Epithelial cell of proximal tubule (primary cell): ENCODE measurements at places on chromosomes 5 and 9. TPM values are rescaled to one million over a fixed set of nuclear protein-coding genes. Genes with fewer than 3 reads are reported as not detected.

DNA sequence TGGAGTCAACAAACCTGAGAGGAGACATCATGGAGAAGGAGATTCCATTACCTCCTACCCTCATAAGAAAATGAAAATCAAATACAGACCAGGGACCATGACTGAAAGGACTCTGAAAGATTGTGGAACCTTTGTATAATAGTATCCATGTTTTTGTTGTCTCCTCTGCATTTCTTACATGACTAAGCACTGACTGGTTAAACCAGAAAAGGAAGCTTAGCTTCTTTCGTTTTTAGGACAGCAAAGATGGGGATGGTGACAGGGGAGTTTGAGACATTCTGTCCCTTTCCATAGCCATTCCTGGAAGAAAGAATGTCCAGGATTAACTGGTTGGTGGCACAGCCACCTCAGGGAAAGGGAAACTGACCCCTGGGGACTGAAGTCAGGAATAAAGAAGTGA lies 22.2 kb downstream of the ITGA1 start:
- no peak for DNase-seq

ENDOG gene
- total RNA-seq, result 57.6 and 61.8 TPM in 2 replicates

DNA sequence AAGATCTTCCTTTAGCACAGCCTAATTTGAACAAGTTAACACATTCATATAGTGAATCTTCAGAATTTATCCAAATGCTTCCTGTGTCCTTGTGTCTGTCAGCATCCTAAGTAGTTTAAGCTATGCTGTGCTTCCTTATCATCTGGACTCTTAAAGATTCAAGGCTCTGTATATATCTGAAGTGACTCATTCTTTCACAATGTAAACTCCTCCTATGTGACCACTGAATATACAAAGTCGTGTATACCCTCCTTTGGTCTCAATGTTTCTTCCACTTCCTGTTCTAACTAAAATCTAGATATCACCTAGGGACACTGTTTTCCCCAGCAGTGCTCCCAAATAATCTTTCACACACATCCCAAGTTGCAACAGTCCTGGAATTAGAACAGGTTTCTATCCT lies 935.7 kb upstream of the NUDT12 start:
- DNase-seq, result no peak

- no peak for DNase-seq
Measured at GRCh38 chr9:99601571-99602111, 220.0 kb upstream of the NR4A3 start.

GRCh38 chr5:154966081-154966841 lies 25.4 kb downstream of the MRPL22 start:
- no peak for DNase-seq

ZNF454 gene
- total RNA-seq, result 0.87 and 1.7 TPM in 2 replicates

PCDHGA2 gene
- total RNA-seq, result 0.23 and 0.72 TPM in 2 replicates

DNA sequence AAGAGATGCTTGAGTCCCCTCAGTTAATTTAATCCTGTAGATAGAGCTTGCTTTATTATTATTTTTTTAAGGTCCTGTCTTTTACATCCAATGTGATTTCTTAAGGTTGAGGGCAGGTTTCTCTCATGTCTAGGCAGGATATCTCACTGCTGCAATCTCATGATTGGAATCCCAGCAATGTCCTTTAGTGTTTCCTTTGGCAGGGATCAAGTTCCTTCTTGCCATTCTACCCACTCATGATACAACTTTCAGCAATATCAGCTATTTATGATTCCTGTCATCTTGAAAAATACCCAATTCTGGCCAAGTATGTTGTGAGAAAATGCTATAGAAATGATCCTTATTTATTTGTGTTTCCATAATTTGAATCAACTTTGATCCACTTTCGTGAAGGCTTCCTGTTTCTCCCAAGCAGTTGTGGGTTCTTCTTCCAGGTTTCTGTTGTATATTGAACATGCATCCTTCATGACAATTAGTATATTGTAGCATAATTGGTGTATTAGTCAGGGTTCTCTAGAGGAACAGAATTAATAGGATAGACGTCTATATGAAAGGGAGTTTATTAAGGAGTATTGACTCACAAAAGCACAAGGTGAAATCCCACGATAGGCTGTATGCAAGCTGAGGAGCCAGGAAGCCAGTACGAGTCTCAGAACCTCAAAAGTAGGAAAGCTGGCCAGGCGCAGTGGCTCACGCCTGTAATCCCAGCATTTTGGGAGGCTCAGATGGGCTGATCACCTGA lies 18.4 kb upstream of the VPS13A start:
- no peak for DNase-seq

GRCh38 chr5:105726093-105726492 lies 1944.6 kb downstream of the EFNA5 start:
- DNase-seq, result no peak

- no peak for DNase-seq
Measured at GRCh38 chr5:32499261-32499660, 54.7 kb upstream of the ZFR start.
